ENCODE measurements at places on chromosomes 1 and 21. TPM values are rescaled to one million over a fixed set of nuclear protein-coding genes. Genes with fewer than 3 reads are reported as not detected.
A peak's percentile ranks its signal among the peaks of the same experiment; 100 is the strongest.

The MROH7 gene
- not detected for total RNA-seq

The IL20 gene
- total RNA-seq: not detected

DNA sequence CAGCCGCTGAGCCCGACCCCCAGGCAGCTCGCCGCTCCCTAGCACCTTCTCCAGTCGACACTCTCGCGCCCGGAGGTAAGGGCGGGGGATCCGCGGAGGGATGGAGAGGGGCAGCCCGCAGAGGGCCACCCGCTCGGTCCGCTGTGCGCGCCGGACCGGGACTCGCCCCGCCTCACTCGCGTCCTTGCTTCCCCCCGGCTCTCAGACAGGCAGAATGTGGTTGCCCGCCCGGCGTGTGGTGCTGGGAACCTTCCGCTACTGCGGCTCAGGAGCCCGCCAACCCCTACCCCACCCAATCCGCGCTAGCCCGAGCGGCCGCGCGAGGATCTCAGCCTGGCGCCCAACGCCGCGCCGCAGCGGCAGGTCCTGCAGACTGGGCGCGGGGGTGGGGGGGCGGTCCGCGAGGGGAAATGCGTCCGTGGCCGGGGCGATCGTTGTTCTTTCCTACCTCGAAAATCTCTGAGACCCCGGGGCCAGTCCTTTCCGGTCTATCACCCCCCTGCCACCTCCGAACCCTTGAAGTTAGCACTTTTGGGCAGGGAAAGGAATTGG is 404 bp downstream of the LRRC8C start:
- DNase-seq: peak; percentile 53

DNA sequence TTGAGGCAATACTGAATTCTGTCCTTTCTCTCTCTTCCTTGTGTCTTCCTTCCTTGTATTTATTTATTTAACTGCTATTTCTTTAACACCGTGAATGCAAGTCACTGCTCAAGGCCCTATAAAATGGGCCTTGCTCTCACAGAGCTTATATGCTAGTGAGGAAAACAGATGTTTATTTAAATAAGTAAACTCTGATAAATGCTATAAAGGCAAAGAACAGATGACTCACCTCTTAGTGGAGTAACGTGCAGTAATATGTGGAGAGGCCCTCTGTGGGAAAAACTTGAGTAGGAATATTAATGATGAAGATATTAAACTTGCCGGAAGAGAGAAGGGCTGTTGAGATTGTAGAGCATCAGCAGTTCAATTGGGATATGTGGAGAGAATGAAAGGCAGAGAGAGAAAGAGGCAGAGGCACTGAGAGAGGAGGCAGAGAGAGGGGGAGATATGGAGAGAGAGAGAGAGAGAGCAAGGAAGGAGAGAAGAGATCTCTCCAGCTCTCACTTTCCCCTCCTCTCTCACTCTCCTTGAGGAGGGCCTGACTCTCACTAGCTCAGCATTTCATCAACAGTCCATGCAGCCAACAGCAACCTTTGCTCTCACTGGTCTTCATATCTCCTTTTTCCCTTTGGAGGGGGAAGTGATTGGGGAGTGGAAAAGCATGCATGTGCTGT is 322.2 kb downstream of the LMX1A start:
- DNase-seq: no peak

DNA sequence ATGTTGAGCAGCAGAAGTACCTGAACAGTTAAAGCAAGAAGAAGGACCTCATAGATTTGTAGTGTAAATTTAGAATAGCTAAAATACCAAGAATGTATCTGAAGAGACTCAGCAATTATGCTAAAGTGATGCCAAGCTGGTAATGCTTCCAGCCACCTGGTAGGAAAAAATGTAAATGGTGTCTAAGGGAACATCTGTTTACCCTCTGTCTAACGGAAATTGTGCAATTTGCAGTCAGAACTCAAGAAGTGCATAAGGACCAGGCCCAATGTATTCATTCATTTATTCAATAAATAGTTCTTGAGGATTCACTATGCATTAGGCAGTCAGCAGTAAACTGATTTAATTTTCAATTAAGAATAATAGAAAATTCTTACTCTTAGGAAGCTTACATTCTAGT is 116.0 kb upstream of the ADGRL4 start:
- no peak for DNase-seq

- DNase-seq: no peak
Measured at GRCh38 chr1:50610563-50610962, 187.3 kb upstream of the DMRTA2 start.

GRCh38 chr1:17201201-17202021 is 3.5 kb upstream of the PADI1 start:
- no peak for DNase-seq

All from HT1080 (cell line).